ENCODE measurements at places on chromosomes 2 and 18.

DNA sequence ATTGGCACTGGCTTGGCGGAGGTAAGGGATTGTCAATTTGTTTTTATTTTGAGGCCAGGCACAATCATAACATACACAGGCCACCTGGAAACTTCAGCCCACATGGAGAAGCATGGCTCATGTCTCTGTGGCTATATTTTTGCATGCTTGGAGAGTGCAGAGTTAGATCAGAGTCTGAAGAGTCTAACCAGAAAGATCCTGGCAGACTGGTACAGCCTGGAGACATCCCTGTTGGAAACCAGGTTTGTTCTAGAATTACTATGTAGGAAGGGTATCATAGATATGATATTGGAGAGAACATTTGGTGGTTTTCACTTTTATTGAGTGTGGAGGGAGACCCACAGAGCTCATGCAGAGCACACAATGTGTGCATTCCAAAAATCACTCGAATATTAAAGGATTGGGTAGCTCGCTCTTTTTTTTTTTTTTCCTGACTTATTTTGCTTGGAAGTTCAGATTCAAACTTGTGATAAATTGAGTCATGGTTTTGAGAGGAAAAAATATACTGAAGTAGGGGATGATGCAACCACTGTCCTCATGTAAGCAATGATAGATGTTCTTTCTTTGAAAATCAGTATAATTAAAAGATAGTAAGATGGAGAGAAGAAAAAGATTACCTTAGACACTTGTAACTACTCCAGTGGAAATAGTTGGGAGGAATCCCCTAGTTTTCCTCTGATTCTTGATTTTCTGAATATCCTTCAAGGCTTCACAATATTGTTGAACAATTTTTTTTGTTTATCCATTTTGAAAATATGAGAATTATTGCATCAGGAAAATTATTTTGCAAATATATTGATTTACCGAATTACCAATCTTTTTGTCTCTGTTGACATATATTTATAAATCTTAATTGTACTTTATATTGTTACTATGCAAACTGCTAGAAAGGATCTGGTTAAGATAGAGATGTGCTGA, 185.7 kb upstream of the ZEB2 start:
- DNase-seq, result no peak

DNA sequence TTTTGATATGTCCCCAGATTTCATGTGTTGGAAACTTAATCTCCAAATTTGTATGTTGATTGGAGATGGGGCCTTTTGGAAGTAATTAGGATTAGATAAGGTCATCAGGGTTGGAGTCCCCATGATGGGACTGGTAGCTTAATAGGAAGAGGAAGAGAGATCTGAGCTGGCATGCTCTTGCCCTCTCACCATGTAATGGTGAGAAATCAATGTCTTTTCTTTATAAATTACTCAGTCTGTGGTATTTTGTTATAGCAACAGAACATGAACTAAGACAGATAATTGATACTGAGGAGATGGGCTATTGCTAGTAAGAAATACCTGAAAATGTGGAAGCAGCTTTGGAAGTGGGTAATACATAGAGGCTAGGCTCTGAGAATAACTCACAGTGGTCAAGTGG, 48.0 kb downstream of the CDC42EP3 start:
- no peak for DNase-seq

GRCh38 chr2:44130441-44130840, 38.2 kb upstream of the PPM1B start:
- DNase-seq, result no peak

- DNase-seq, result no peak
These were observed 35.9 kb downstream of the MYO1B start for GRCh38 chr2:191280834-191281756.

- peak; percentile 3 for DNase-seq
These were observed 7.2 kb downstream of the SLC66A2 start for GRCh38 chr18:79944126-79944731.

DNA sequence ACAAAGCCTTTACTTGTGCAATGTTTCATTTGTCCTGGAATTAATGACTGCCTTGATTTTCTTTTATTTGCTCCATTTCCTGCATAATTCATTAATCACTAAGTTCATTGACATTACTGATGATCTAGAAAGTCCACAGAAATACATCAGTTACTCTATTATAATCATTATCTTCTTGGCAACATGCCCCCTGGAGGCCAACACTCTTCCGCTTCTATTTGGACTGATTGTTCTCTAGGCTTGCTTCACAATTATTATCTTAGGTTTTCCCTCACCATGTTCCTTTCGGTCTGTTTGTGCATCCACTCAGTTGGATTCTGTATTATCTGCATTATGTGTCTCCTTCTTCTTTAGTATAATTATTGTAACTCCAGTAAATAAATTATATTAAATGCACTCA, 461.0 kb upstream of the CDH2 start:
- no peak for DNase-seq

DNA sequence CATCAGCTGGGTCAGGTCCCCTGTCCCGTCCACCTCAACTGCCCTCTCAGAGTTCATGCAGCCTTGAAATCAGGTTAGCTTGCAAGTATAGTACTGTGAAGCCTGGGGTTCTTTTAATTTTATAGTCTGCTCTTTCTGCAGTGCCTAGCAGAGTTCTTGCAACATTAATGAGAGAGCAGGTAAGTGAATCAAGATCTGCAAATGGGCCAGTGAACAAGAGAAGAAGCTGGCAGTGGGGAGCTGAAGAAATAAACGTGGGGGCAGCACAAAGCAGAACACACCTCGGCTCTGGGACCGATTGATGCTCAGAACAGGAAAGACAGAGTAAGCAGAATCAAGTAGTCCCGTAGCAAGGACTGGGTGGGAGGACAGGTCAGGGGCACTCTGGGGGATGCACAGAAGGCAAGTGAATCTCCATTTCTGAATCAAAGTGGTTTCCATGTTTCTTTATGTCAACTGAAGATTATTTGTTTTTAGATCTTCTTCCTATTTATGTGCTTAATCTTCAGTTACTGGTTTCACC, 675.5 kb downstream of the RNF144A start:
- DNase-seq, result no peak

DNA sequence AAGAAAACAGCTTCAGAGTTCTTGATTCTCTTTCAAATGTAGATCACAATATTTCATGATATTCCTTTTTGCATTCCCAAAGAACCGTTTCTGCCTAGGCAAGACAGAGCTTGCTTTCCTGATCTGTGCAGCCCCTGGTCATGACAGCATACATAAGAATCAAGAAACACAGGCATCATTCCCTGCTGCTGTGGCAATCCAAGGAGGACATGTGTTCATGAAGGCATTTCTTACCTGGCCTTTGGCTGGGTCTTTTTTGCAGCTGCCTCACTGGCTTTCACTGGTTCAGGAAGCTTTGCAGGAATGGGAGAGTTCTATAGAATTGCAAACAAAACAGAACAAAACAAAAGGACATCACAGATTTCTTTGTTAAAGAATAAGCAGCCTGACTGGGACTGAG, 87.6 kb upstream of the NFU1 start:
- DNase-seq, result no peak

DNA sequence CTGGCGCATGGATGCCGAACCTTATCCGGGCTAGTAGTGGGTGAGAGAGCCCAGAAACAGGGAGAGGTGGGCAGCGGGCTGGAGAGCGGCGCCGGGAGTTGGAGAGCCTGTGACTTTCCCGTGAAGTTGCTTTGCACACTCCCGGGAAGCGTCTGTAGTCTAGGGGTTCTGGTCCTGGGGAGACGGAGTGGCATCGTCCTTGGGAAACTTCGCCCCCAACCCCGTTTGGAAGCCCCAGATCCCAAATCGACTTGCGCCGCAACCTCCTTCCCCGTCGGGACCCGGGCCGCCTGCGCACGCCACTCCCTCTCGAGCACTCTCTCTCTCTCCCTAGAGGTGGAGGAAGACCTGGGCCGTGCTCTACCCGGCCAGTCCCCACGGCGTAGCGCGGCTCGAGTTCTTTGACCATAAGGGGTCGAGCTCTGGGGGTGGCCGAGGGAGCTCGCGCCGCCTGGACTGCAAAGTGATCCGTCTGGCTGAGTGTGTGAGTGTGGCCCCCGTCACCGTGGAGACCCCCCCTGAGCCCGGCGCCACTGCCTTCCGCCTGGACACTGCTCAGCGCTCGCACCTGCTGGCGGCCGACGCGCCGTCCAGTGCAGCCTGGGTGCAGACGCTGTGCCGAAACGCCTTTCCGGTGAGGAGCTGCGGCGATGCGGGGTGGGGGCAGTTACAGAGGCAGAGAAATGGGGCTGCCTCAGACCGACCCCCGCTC, 456 bp downstream of the DOK1 start:
- DNase-seq, result peak; percentile 27
